Kidney capillary endothelial cell (primary cell): ENCODE measurements at places on chromosomes 2 and 18.
A peak's percentile ranks its signal among the peaks of the same experiment; 100 is the strongest.

DNA sequence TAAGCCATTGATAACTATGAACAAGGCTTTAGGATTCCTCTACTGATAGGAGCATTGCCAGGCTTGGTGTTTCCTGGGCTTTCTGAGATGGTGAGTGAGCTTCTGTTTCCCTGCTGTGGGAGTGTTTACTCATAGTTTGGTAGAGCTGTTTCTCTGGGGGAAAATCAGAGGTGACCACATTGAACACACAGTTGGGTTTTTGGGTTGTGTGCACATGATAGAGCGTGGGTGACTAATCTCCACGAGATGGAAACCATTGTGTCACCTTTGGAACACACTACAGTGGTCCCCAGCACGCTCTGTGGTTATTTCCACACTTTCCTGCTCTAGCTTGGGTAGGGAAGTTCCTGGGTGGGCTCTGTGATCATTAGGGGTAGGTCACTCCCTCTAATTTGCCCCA lies 5.4 kb downstream of the IL1R1 start:
- no peak for DNase-seq

DNA sequence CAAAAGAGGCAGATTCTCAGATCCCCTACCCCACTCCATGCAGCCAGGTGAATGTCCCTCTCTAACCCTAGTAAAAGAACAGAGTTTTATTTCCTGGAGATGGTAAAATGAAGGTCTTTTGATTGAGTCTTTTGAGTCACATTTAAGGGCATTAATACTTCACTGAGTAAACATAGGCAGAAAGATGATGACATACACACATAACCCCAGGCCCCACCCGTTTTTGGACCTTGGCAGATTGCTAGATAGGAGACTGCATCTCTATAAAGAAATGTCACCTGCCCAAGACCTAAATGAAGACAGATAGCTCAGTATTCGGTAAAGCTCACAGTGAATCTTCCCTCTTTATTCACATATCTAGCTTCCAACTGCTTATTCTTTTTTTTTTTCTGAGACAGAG lies 28.3 kb upstream of the PEX13 start:
- no peak for DNase-seq

GRCh38 chr2:24832073-24832461 lies 38.8 kb downstream of the CENPO start:
- DNase-seq: no peak

- DNase-seq: no peak
Measured at GRCh38 chr2:8515864-8516533, 165.9 kb upstream of the ID2 start.

- DNase-seq: peak; percentile 71
Measured at GRCh38 chr18:8468921-8469335, 140.3 kb upstream of the RAB12 start.
